T-helper 1 cell (primary cell): ENCODE measurements at places on chromosomes 16 and 17.

DNA sequence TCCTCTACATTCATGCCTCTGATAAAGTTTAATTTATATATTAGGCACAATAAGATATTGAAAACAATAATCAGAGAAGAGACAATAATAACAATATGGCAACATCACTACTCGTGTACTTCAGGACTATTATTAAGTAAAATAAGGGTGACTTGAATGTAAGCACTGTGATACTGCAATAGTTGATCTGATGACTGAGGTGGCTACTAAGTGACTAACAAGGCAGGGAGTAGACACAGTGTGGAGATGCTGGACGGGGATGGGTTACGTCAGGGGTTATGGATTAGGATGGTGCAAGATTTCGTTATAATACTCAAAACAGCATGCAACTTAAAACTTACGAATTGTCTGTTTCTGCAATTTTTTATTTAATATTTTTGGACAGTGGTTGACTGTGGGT lies 32.5 kb downstream of the CYLD start:
- no peak for DNase-seq

GRCh38 chr16:50298075-50298460 lies 31.7 kb downstream of the ADCY7 start:
- no peak for DNase-seq

DNA sequence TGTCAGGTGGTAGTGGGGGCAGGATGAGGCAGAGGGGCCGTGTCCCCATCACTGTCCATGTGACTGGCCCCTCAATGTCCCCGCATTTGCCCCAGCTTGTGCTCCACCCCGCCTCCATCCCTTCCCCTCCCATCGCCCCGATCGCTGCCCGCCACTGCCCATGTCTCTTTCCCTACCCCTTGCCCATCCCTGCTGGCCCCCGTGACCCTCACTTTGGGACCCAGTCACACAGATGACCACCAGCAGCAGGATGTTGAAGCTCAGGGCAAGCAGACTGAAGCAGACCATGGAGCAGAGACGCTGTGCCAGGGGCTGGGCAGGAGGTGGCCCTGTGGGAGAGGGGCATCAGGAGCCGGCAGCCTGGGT lies 6.1 kb downstream of the ASGR2 start:
- DNase-seq: no peak

DNA sequence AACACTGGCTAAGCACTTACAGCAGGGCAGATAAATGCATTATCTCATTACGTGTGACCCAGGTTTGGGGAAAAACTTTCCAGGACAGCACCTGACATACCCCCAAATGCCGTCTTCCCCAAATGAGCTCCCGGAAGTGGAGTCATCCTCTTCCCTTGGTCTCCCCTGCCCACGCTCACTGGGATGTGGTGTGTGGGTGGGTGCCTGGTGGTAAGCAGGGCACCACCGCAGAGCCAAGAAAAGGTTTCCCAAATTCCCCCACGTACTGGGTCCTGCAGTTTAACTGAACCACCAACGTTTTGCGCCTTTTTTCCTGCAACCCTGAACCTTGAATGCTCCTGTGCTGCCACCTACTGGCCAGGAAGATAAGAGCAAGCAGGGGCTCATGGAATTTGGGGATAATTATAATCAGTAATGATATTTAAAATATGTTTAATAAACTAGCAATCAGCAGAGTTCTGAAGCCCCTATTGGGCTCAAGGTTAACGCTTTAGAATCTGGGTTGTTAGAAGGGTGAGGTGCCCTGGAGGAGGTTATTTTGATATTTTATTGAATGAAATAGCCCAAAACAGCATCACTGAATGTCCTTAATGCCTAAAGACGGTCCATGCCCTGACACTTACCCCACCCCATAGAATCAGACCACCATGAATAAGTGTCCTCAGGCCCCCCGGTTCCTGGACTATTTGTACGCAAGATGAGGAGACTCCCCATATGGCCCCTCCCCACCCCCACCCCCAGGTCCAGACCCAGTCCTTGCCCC lies 8.0 kb downstream of the SPPL2C start:
- DNase-seq: no peak

GRCh38 chr17:56583772-56584171 lies 9.7 kb upstream of the NOG start:
- no peak for DNase-seq

- DNase-seq: no peak
Observed at GRCh38 chr16:82626791-82627261, at the start of gene CDH13. CDH13 (plus strand) TSS chr16:82626969.
